ENCODE measurements at places on chromosomes 2 and 18.

DNA sequence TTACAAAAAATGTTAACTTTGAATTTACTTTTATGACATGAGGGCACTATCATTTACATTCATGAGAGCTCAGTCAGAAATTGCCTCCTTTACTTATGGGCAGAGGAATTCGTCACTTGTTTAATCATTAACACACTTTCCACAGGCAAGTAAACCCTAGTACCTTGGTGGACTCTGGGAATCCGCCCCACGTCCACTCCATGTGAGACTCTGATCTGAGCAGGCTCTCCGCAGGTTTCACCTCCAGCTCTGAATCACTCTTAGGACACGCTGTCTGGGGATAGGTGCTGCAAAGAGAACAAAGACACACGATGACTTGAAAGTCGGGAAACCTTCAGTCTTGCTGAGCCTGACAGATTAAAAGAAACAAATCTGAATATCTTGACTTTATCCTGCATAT is 73.6 kb downstream of the LPIN2 start:
- DNase-seq, result no peak

GRCh38 chr18:48105317-48105716 is 174.9 kb upstream of the SMAD2 start:
- DNase-seq, result no peak

DNA sequence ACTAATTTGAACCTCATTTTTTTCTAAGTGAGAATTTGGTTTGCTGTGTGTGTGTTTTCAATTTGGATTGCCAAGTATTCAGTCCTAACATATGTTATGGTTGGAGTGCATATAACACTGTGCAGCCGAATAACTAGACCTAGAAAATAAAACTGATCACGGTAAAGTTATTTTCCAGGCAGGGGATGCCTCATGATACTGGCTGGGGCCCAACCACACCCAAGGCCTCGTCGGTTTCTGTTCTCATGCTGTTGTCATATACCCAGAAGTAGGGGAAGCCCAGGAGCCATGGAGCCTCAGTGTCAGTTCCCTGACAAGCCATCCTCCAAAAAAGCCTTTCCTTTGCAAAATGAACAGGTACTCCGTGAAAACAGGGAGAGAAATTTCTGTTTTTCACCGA is 160.2 kb downstream of the GBX2 start:
- no peak for DNase-seq

DNA sequence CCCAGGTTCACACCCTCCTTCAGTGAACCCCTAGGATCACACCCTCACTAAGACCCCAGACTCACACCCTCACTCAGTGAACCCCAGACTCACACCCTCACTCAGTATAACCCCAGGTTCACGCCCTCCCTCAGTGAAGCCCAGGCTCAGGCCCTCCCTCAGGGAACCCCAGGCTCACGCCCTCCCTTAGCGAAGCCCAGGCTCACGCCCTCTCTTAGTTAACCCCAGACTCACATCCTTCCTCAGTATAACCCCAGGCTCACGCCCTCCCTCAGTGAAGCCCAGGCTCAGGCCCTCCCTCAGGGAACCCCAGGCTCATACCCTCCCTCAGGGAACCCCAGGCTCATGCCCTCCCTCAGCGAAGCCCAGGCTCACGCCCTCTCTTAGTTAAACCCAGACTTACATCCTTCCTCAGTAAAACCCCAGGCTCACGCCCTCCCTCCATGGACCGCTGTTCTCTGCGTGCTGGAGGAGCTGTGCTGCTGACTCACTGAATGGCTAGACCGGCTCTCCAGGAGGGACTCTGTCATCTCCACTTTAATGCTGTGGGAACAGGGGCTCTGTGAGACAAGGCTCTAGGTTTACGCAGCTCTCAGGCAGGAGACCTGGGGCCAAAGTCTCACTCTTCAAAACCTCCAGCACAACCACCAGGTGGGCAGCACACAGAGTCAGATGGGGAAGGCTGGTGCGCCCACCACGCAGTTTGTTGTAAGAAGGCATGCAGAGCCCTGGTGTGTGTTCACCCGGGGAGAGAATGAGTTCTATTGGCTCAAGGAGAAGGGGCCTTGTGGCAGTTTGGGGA is 506.9 kb upstream of the MYT1L start:
- no peak for DNase-seq

DNA sequence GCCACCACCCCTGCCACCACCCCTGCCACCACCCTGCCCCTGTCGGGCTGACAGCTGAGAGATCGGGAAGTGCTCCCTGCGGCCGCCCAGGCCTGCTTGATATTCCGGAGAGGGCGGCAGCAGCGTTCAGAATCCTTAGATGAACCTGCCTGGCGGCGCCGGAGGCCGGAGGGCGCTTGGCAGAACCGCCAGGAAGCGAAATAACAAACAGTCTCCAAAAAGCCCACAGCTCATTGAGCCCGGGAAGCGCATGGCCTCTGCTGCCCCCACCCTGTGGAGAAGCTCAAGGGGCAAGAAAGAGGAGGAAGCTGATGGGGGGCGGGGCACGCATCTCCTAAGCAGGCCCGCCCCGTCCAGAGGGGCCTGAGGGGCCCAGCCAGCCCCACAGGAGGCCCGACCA is 92.2 kb upstream of the MBOAT2 start:
- DNase-seq, result no peak

DNA sequence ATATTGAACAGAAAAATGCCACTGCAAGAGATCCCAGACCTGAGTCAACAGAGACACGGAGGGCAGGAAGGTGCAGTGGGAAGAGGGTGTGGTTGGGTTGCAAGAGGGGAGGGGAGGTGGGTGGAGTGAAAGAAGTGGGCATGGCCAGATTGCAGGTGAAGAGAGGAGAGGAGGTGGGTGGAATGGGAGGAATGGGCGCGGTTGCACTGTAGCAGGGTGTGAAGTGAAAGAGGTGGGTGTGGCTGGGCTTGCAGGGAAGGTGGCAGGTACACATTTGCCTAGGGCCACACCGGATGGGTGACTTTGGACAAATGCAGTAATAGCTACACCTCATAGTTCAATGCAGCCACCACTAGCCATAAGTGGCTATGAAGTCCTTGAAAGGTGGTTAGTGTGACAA is 71.1 kb downstream of the DOCK10 start:
- no peak for DNase-seq

GRCh38 chr2:62662554-62662953 is 43.0 kb upstream of the EHBP1 start:
- no peak for DNase-seq

DNA sequence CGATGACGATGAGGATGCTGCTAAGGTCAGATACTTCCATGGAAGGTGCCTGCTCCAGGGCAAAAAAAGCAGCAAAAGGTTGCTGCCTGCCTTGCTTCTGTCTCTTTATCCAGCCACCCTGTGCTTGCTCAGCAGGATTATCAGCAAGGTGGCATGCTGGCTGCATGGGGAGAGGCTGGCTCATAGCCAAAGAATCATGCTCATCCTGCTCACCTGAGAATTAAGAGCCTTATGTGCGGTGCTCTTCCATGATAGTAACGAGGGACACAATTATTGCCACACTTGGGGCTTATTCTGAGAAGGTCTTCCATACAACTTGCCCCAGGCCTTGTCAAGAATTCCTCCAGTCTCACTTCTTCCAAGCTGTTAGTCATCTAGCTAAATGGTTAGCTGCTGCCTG is 60.4 kb upstream of the SEC11C start:
- no peak for DNase-seq

DNA sequence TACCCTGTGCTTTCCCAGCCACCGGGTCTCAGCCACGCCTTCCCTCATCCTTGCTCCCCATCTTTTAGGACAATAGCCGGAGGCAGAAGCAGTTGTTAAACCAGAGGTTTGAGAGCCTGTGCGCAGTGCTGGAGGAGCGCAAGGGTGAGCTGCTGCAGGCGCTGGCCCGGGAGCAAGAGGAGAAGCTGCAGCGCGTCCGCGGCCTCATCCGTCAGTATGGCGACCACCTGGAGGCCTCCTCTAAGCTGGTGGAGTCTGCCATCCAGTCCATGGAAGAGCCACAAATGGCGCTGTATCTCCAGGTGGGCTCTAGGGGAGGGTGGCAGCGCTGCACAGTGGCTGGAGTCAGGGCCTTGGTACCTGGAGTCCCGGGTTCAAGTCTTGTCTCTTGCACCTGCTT is 2.7 kb downstream of the UCN start:
- no peak for DNase-seq

DNA sequence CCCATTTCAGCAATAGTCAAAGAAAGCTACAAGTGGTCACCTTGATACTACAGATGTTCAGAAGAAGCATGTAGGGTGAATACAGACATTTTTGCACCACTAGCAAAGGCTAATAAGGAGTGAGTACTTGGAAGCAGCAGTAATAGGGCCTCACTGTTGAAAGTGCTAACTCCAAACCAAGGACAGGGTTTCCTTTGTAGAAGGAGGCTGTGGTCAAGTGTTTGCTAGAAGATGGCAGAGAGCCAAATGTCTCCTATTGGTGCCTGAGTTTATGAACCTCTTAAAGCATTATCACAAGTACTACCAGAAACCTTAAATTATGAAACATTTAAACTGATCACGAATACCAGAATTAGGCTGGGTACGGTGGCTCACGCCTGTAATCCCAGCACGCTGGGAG is 308.1 kb downstream of the ZEB2 start:
- no peak for DNase-seq

DNA sequence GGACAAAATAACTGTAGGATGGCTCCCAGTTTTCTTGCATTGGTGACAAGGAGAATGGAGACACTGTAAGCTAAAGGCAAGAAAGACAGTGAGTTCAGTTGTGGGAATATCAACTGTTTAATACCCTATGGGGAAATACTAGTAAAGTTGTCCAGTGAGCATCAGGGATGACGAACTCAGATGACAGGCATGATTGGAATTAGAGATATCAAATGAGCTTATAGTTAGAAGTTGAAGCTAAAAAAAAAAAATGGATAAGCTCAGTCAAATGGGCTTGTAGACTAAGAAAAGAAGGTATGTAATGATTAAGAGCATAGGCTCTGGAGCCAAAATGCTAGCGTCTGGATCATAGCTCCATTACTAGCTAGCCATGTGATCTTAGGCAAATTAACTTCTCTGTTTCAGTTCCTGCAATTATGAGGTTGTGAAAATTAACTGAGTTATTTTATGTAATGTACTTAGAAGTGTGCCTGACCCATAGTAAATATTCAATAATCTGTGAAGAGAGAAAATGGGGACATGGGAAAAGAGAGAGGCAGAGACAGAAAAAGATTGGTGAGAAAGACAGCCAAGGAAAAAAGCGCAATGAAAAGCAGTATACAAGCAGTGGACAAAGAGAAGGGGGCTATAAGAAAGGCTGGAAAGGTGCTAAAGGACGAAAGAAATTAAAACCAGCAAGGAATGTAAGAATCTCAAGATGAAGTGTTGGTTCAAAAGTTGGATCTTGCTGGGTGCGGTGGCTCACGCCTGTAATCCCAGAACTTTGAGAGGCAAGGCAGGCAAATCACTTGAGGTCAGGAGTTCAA is 95.7 kb upstream of the SLC39A10 start:
- DNase-seq, result no peak

GRCh38 chr2:4047961-4048891 is 344.9 kb downstream of the DCDC2C start:
- no peak for DNase-seq

- no peak for DNase-seq
These were observed 59.0 kb downstream of the BARD1 start for GRCh38 chr2:214750529-214750928.

GRCh38 chr2:112162341-112162740 is 24.2 kb downstream of the FBLN7 start:
- no peak for DNase-seq

- no peak for DNase-seq
These were observed 118.5 kb upstream of the HDAC4 start for GRCh38 chr2:239519089-239519920.

- DNase-seq, result no peak
These were observed 57.3 kb downstream of the ITGB1BP1 start for GRCh38 chr2:9366026-9366425.

DNA sequence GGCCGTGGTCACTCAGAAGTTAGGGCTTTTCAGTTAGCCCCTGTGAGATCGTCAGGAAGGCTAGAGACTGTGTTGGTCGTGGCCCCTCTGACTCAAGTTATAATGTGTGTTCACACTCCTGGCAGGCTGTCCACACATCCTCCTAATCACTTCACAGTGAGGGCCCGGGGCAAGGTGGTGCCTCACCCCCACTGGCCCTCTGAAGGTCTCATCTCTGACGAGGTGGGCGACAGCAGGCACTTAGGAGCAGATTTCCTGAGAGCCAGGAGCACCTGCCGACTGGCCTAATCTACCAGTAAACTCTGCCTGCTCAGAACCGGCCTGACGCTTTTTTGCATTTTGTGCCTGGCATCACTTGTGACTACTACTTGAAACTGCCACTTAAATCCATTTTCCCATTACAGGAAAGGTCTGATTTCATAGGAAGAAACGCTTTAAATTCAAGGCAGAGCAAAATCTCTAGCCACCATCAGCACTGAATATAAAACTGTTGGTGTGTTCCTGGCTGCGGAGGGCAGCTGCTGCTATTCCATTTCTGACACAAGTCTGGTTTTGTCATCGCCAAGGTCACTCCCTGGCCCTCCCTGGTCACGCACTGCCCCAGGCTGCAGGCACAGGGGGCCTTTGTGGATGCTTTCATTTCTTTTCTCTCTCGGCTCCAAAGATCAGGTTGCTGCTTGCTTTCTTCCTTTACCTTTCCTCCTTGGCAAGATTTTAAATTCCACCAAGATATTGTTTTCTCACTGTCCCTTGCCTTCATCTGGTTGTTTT is 48.0 kb downstream of the RAB12 start:
- DNase-seq, result no peak

- no peak for DNase-seq
These were observed 820.0 kb upstream of the NXPH2 start for GRCh38 chr2:139600166-139600565.

GRCh38 chr2:146246736-146247523 is 1597.9 kb upstream of the ACVR2A start:
- no peak for DNase-seq

All from activated T-helper 1 cell treated with Interleukin-2 at 50 U/mL for 16 hours (primary cell).